Right ventricle myocardium inferior (tissue), 1 donor: ENCODE measurements at places on chromosomes 1 and 21. TPM values are rescaled to one million over a fixed set of nuclear protein-coding genes. Genes with fewer than 3 reads are reported as not detected.

UMODL1 gene
- not detected for total RNA-seq

GRCh38 chr1:171055966-171056643 lies 34.6 kb upstream of the FMO3 start:
- DNase-seq, result no peak

DNA sequence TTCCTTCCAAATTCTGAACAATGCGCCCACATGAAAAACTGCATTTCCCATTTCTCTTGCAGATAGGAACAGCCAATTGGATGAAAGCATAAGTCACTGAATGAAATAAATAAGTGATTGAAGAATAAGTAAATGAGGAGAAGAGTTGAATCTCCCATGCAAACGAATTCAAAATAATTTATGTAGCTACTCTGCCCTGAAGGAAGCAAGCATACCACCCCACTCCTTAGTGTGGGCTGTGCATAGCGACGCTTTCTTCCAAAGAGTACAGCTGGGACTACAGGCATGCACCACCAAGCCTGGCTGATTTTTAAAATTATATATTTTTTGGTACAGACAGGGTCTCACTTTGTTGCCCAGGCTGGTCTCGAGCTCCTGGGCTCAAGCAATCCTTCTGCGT lies 16.5 kb upstream of the RIMKLA start:
- DNase-seq, result no peak

DNA sequence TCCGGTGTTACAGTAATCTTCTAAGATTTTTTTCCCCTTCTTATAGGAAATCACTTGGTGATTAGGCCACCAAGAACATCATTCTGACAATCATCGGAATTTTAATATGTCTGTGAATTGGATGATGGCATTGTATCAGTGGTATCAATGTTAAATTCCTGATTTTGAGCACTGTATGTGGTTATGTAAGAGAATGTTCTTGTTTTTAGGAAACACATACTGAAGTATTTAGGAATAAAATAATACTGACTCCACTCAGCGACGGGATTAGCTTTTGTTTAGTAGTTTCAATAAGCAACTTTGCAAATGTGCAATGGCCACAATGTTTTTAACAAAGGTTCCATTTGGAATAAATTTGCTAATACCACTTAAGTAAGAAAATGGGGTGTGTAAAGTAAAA lies 30.6 kb downstream of the COL6A1 start:
- DNase-seq, result no peak

- DNase-seq, result no peak
These were observed 29.1 kb upstream of the C21orf91 start for GRCh38 chr21:17848228-17848627.
